ENCODE measurements at places on chromosomes 13 and 19.

GRCh38 chr13:33169273-33169980, 116.1 kb downstream of the STARD13 start:
- no peak for DNase-seq

GRCh38 chr13:112748947-112749735, 59.3 kb downstream of the ATP11A start:
- peak; percentile 78 for DNase-seq

DNA sequence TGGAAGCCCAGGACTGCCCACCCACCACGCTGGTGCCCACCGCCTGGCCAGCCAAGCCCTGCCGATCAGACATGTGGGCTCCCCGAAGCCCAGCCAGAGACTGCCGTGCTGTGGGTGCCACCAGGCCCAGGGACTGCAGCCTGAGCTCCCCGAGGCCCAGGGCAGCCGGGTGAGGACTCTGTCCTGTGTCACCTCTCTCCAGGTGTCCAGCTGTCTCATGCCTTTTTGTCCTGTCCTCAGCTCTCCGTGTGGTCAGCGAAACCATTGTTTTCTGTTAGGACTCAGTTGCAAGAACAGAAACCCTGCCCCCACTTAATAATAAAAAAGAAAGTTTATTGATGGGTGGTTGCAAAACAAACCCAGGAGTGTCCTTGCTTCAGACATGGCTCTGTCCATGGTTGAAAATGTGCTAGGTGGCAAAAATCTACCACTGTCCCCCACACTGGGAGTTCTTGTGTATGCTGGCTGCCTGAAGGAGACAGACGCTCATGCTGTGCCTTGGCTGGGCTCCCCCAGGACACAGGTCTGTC, 9.9 kb downstream of the PLEKHF1 start:
- DNase-seq, result no peak

- no peak for DNase-seq
Measured at GRCh38 chr19:13363245-13363644, 143.0 kb downstream of the CACNA1A start.
